ENCODE measurements at places on chromosomes 3 and 15.

- no peak for DNase-seq
Measured at GRCh38 chr3:53376679-53377078, 29.3 kb upstream of the DCP1A start.

GRCh38 chr3:189507856-189508255, 123.3 kb upstream of the TP63 start:
- no peak for DNase-seq

DNA sequence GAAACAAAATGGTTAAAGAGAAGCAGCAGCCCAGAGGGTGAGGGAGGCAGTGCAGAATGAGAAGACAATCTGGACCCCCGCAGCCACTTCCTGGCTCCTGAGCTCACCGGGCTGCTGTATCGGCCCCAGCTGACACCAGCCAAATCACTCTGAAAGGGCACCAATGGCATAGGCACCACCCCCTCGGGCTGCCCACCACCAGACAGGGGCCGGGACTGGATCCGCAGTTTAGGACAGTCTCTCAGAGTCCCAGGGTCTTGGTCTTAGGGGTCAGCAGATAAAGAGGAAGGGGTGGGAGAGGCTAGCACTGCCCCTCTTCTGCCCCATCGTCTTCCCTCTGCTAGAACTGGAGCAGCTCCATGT, 17.9 kb upstream of the EHD4 start:
- no peak for DNase-seq

GRCh38 chr3:190059242-190059590, 61.5 kb downstream of the P3H2 start:
- DNase-seq = no peak
